Tibial nerve (tissue), 4 donors: ENCODE measurements at places on chromosomes 16 and 17.

DNA sequence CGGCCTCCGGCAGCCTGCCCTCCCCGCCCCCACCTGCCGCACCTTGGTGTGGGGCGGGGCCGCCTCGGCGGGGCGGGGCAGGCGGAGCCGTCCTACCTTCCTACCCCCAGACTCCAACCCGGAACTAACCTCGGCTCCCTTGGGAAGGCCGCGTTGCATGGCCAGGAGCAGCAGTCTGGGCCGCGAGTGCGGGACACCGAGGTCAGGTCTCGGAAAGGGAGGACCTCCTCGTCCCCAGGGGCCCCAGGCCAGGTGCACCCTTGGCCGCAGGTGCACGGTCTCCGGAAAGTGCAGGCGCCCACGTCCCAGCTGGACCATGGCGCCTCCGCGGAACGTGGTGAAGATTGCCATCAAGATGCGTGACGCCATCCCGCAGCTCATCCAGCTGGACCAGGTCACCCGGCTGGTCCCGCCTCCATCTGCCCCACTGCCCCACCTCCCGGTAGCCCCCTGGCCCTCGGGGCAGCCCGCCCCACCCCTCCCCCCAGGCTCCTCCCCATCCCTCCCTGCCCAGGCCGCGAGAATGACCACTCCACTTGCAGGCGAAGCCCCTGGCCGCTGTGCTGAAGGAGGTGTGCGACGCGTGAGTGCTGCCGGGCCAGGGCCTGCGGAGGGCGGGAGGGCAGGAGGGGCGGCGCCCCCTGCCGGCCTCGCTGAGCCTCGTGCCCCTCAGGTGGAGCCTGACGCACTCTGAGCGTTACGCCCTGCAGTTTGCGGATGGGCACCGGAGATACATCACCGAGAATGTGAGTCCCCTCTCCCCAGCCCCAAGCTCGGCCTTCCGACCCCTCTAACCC, at the start of gene ELMO3:
Gene ELMO3 (plus strand): TSS at position 121 of the 797 bp plus-strand sequence. CDS start 196 bp downstream, at position 317.
- H3K27ac ChIP-seq, result peak within 1 kb of the TSS; percentile 67
- peaks cover 44% of the 10 kb centered on the region for H3K4me1 ChIP-seq
- peak within 1 kb of the TSS; percentile 29 for H3K4me3 ChIP-seq
- peaks cover 88% of the 10 kb centered on the region for H3K36me3 ChIP-seq

DNA sequence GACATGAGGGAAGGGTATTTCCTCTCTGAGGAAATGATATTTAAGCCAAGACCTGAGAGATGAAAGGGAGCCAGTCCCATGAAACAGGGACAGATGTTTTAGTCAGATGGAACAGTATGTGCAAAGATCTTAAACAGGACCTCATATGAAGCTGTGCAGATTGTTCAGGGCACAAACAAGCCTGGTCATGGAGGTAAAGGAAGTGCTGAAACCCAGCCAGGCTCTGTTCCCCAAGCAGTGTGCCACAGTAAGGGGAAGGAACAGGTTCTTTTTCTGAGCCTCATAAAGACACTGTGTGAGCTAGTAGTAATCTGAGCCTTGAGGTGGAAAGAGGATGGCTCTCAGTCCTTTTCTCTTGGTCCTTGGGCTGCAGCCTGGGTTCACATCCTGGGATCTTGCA, 159.9 kb downstream of the ANKFN1 start:
- no peak overlapping the region for H3K4me3 ChIP-seq
- H3K36me3 ChIP-seq, result no peaks in the 10 kb centered on the region
- no peaks in the 10 kb centered on the region for H3K27me3 ChIP-seq
- H3K27ac ChIP-seq, result no peak overlapping the region
- no peak for DNase-seq

- no peak overlapping the region for H3K4me3 ChIP-seq
- no peaks in the 10 kb centered on the region for H3K4me1 ChIP-seq
- DNase-seq, result no peak
- no peak overlapping the region for H3K27ac ChIP-seq
These were observed 23.4 kb downstream of the RBL2 start for GRCh38 chr16:53457670-53458069.

DNA sequence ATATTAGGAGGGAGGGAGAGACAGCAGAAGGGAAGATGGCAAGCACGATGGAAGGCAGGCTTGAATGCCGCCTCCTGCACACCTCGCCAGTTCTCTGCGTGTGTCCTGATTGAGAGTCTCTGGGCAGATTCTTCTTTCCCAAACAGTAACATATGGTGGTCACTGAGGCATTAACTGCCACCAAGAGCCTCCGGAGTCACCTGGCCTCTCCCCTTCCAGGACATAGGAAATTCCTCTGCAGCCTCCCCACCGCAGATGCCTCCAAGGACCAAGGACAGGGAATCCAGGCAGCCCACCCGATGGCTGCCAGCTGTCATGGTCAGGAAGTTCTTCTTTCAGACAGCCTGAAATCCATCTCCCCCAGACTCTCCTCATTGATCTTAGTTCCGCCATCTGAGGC, 149.3 kb downstream of the ENGASE start:
- no peak overlapping the region for H3K4me3 ChIP-seq
- no peak for DNase-seq
- no peak overlapping the region for H3K27ac ChIP-seq
- H3K4me1 ChIP-seq, result no peaks in the 10 kb centered on the region
- H3K36me3 ChIP-seq, result no peaks in the 10 kb centered on the region
- H3K27me3 ChIP-seq, result no peaks in the 10 kb centered on the region

DNA sequence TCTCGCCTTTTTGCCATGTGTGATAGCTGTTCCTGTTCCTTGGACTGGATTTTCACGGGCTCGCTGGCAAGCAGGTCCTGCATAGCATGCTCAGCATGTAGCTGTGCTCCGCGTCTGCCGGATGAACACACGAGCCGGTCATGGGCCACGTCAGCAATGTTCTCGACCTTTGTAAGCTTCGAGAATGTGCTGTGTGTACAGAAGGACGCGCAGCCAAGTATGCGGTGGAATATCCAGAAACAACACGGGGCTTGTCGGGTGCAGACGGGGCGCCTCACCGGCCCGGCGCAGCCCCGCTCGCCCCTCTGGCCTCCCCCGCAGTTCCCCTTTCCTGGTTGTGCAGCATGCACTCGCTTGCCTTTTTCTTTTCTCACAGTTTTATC, 42.2 kb downstream of the RPTOR start:
- H3K4me1 ChIP-seq, result no peaks in the 10 kb centered on the region
- no peaks in the 10 kb centered on the region for H3K36me3 ChIP-seq
- H3K27ac ChIP-seq, result no peak overlapping the region
- no peak for DNase-seq
- no peak overlapping the region for H3K4me3 ChIP-seq

DNA sequence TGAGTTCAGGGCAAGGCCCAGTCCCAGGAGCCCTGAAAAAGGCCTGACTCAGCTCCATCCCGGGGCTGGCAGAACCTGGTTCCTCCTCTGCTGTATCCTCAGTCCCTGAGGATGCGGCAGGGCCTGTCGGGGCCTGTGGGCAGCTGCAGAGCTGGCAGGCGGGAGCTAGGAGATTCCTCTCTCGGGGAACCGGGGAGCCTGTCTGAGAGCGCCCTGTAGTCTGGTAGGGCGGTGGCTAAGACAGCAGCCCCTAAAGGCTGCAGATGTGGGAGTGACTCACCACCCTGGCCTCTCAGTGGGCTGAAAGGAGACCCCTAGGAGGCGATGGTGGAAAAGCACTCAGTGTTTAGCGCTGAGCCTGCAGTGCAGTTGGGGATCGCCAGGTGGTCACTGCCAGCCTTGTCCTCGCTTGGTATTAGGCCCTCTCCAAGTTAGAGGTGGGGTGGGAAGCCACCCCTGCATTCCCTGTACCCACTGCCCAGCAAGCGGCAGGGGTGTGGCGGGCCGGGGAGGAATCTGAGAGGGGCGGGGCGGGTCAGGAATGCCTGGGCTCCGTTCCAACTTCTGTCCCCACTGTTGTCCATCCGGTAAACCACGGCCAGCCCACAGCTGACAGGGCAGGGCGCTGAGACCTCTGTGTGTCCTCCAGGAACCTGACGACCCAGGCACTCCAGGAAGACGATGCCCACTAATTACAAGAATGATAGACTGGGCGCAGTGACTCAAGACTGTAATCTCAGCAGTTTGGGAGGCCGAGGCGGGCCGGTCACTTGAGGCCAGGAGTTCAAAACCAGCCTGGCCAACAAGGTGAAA, 29.5 kb upstream of the CDH1 start:
- H3K27ac ChIP-seq, result peak overlapping the region; percentile 55
- no peaks in the 10 kb centered on the region for H3K27me3 ChIP-seq
- DNase-seq, result no peak
- no peak overlapping the region for H3K4me3 ChIP-seq
- peaks cover 12% of the 10 kb centered on the region for H3K4me1 ChIP-seq

GRCh38 chr16:50967827-50968612, 183.1 kb downstream of the SALL1 start:
- no peak overlapping the region for H3K4me3 ChIP-seq
- H3K36me3 ChIP-seq, result no peaks in the 10 kb centered on the region
- H3K27ac ChIP-seq, result no peak overlapping the region
- DNase-seq, result no peak
- H3K27me3 ChIP-seq, result no peaks in the 10 kb centered on the region

DNA sequence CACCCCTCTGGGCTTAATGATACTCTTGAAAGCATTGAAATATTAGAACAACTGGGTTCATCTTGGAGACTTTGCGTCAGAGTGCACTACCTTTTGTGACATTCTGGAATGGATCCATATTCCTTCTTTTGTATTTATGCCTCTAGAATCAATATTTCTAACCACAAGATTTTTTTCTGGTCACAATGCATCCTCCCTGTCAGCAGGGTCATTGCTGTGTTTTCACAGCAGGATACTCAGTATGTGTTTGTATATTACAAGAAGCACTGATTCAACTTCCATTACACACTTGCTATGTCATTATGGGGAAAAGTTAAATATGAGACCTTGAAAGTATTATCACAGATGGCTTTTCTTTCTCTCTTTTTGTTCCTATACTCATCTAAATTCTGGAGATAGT, 370.0 kb downstream of the HS3ST3B1 start:
- H3K27me3 ChIP-seq, result no peaks in the 10 kb centered on the region
- no peak for DNase-seq
- no peak overlapping the region for H3K4me3 ChIP-seq
- no peak overlapping the region for H3K27ac ChIP-seq

DNA sequence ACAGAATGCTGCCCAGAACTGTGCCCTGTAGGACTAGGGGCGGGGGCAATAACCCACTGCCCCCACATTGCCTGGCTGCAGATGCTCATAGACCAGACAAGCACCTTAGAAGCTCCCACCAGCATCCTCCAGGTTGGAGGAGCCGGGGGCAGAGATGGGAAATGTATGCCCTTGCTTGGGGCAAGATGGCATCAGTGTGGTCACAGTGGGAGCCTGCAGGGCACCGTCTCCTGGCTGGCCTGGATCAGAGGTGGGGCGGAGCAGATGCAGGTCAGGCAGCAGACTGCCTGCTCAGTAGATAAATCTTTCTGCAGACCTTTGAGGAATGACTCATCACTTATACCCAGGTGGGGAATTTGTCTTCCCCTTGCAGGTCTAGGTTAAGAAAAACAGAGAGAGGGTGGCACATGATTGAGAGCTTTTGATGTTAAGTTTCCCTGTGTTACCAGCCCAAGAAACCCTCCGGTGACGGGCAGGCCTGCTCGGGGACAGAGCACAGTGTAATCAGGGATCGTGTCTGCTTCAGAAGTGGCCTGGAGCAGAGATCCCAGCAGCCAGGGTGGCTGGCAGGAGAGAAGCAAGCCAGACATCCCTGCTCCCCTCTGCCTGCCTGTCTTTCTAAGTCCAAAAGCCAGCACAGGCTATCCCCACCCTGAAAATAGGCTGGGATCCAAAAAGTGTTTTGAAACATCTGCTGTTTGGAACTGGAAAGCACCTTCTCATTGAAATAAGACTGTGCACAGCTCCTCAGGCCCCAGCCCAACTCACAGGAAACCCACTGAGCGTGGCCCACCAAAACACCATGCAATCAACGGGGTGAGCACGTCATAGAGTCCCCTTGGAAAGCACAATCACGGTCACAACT, 50.7 kb upstream of the RPL38 start:
- H3K4me3 ChIP-seq, result no peak overlapping the region
- DNase-seq, result peak; percentile 10
- H3K27ac ChIP-seq, result no peak overlapping the region
- H3K27me3 ChIP-seq, result no peaks in the 10 kb centered on the region

- DNase-seq, result no peak
- no peaks in the 10 kb centered on the region for H3K36me3 ChIP-seq
- H3K4me3 ChIP-seq, result no peak overlapping the region
- no peak overlapping the region for H3K27ac ChIP-seq
- no peaks in the 10 kb centered on the region for H3K4me1 ChIP-seq
- H3K27me3 ChIP-seq, result no peaks in the 10 kb centered on the region
These were observed 405.5 kb downstream of the TMEM114 start for GRCh38 chr16:8184854-8185253.

DNA sequence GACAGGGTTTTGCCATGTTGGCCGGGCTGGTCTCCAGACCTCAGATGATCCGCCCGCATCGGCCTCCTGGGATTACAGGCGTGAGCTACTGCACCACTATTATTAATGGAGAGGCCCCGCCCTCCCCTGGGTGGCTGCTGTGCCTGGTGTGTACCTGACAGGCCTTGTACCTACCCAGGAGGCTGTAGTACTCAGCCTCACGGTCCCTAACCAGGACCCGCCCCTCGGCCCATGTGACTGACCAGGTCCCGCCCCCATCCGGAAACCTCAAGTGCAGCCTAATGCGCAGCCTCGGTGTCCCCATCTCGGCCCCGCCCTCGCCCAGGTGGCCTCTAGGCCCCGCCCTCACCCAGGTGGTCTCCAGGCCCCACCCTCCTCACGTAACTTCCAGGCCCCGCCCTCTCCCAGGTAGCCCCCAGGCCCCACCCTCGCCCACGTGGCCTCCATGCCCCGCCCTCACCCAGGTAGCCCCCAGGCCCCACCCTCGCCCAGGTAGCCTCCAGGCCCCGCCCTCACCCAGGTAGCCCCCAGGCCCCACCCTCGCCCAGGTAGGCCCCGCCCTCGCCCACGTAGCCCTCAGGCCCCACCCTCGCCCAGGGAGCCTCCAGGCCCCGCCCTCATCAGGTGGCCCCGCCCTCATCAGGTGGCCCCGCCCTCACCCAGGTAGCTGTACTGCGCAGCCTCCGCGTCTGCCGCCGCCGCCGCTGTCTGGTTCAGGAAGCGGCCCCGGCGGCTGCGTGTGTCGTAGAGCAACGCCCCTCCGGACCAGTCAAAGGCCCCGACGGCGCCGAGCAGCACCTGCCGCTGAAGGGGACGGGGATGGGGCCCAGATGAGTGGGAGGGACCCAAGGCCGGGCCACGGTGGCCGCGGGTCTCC, 31.0 kb downstream of the HASPIN start:
- H3K27ac ChIP-seq, result no peak overlapping the region
- H3K4me3 ChIP-seq, result no peak overlapping the region
- peaks cover 28% of the 10 kb centered on the region for H3K27me3 ChIP-seq
- DNase-seq, result no peak
